ENCODE measurements at places on chromosomes 7 and 10. TPM values are rescaled to one million over a fixed set of nuclear protein-coding genes. Genes with fewer than 3 reads are reported as not detected.

GRCh38 chr10:1613511-1613910, 123.8 kb downstream of the ADARB2 start:
- no peak for ATAC-seq

The GPRIN2 gene
- total RNA-seq: not detected

The PRSS37 gene
- not detected for total RNA-seq

GRCh38 chr7:96710544-96710943, 898 bp upstream of the SEM1 start:
- ATAC-seq: no peak

DNA sequence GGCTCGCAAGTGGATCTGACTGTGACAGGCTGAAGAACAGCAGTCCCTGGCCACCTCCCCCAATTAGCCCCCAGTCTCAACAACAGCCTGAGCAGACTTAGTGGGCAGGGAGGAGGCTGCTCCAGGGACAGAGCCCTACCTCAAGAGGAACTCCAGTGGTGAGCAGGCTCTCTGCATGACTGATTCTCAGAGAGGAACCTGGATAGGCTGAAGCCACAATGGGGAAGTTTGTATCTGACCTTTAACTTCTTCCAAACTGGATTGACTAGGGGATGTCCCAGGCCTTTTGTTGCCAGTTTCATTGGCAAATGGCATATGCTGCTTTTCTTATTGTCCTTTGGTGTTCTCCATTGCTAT, 93.0 kb downstream of the ARHGAP22 start:
- ATAC-seq: no peak

- ATAC-seq: no peak
These were observed 756.6 kb upstream of the C7orf33 start for GRCh38 chr7:147833970-147834369.

DNA sequence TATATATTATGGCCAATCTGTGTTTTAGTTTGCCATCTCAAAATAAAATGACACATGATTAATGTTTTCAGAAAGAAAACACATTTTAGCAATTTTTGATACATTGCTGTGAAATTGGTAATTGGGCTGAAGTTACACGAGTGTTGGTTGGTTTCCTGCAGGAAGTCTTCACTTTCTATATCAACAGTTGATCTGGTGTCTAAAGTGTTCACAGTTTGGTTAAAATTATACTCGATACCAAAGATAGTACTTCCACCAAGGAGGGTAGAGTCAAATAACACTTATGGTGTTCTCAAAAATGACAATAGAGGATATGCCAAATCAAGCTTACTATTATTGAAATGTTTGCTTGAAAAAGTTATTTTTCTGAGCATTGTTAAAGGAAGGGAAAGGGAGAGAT, 120.3 kb upstream of the GLCCI1 start:
- no peak for ATAC-seq

DNA sequence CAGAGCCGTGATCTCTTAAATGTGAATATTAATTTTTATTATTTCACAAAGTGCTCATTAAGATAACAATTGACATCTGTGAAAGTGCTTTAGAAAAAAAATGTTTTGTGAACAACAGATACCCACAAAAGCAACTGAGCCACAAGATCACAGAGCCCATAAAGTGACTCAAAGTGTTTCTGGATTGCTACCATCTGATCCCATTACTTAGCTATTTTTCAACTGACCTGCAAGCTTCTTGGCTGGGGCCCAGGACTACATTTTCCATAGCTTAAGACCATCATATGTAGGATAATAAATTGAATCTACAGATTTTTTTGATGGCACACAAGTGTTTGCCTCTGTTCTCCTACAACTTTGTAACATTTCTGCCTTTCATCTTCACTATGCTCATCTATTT, 674.4 kb downstream of the PHTF2 start:
- no peak for ATAC-seq

The MRLN gene
- total RNA-seq: not detected

DNA sequence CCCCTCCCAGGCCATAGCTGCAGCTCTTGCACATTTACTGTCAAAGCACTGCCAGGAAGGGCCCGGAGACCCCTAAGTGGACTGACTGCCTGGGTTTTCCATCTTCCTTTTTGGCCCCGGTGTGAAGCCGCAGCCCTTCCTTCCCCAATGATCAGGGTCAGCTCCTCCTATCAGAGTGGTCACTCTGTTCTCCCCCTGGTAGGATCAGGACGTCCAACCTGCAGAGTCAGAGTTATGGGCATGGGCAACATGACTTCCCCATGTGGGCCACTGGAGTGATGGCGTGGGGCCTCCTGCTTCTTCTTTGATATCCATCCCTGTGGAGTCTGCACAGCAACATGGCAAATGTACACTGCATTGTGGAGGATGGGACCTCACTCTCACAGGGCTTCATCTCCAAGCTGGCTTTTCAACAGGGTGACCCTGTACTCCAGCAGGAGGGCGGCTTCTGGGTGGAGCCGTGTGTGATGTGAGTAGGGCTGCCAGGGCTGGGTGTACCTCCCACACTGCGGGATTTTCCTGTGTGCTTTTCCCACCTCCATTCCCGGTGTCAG, 6.4 kb upstream of the RAMP3 start:
- no peak for ATAC-seq

GRCh38 chr10:71040846-71041605, 152.7 kb upstream of the PCBD1 start:
- ATAC-seq: no peak

DNA sequence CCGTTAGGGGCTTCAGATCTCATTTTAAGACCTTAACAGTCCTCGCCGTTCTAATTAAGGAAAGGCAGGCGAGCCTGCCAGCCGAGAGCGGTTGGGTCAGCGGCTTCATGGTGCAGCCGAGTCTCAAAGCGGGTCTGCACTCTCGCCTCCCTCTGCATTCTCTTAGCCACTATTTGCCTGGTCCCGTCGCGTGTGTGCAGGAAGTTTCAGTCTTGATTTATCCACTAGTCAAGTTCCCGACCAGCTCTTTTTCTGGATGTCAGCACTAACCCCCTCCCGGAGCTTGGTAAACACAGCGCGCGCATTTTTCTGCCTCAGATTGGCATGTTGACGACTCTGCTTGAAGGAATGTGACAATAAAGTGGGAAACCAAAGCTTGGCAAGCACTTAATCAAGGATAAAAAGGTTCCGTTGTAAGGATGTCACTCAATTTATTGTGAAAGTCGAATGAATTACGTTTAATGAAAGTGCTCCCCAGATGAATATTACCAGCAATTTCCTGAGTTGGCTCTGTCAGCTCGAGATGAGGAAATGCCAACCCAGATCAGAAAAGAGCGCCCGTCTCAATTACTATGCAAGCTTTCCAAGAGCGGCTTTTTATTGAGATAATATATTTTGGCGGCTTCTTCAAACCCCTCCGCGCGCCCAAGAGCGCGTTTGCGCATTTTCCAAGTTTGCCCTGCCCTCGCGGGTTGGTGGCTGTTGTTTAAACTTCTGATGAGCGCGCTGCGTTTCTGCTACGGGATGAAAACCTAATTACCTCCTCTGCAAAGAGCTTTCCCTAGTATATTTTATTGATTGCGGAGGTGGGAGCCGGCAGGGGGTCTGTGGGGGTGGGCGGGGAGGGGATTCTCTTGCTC, 7.9 kb downstream of the NXPH1 start:
- no peak for ATAC-seq

GRCh38 chr7:90678986-90679385, 82.9 kb downstream of the CDK14 start:
- ATAC-seq: no peak

- no peak for ATAC-seq
These were observed 127.2 kb downstream of the DLG5 start for GRCh38 chr10:77799352-77799751.

GRCh38 chr10:16943295-16944285, 126.4 kb upstream of the RSU1 start:
- ATAC-seq: no peak

DNA sequence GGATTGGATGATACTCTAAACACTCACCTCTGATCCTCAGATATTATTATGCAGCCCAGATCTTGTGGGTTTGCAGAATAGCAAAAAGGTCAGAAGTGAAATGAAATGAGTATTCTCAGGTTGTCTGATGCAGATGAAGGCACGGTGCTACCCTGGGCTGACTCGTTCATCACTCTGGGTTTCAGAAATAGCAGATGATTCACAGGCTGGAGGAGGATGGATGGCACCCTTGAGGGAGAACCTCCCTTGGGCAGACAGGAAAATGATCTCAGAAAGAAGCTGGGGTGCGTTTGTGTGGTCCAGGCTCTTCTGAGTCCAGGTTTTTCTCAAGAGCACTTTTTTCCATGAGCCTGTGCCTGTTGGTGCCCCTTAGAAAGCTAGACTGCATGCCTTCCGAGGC, 515.8 kb upstream of the MKI67 start:
- ATAC-seq: no peak

The GPER1 gene
- 7.3 TPM for total RNA-seq

DNA sequence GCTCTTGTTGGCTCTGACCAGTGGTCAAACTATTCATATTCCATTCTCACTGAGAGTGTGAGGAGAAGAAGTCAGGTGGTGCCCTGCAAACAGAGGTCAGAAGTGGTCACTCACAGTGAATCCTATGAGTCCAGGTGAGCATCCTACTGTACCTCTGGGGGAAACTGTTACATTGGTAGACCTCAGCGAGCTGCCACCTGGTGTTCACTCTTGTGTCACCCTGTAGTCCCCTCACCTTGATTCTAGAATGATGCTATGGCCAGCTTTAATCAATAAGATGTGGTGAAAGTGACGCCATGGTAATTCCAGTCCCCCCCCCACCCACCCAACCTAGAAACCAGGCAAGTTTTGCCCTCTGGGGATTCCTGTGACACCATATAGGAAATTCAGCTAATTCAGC, 1.2 kb upstream of the AMPH start:
- no peak for ATAC-seq

GRCh38 chr7:78528964-78529363, 730.4 kb downstream of the PHTF2 start:
- ATAC-seq: no peak

The SNCG gene
- total RNA-seq: 43.4 TPM

DNA sequence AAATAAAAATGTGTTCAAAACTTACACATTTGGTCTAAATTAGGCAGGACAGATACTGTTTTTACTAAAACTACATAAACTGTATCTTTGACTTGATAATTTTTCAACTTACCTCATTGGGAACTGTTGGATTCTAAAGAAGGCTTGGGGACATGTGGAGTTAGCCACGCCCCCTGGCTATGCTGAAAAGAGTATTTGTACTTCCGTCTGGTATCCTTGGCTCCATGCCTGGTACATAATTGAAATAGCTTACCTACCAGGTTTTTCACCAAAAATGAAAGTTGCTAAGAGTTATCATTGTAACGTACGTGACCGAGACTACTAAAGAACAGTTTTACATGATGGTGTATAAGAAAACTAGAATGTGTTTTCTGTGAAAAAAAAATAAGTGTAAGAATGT, 604.8 kb upstream of the IGFBP3 start:
- no peak for ATAC-seq

DNA sequence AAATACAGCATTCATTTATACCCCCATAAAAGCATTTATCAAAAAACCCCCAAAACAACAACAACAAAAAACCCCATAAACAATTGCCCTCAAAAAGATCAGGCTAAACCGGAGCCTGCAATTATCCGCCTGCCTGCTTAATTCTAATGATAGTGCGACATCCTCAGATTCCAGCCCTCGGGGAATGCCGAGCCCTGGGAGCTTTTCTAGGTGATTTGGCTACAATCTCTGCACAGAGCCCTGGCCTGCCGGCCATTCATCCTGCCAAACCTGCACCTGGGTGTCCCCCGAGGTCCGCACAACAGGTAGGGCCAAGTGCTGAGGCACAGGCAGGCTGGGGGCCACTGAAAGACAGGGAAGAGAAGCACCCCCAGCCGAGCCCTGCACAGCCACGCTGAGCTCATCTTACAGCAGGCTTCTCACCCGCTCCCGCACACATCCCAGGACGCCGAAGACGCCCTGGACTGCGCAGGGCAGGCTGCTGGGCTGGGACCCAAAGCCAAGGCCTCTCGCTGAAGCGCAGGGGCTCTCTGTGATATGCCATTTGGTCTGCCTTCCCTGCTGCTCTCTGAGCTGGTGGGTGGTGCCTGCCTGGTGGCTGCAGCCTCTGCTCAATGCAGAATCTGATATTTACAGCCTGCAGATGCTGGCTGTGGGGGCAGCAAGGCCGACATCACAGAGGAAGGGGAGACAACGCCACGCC, 57.5 kb downstream of the CAMK2B start:
- ATAC-seq: no peak

DNA sequence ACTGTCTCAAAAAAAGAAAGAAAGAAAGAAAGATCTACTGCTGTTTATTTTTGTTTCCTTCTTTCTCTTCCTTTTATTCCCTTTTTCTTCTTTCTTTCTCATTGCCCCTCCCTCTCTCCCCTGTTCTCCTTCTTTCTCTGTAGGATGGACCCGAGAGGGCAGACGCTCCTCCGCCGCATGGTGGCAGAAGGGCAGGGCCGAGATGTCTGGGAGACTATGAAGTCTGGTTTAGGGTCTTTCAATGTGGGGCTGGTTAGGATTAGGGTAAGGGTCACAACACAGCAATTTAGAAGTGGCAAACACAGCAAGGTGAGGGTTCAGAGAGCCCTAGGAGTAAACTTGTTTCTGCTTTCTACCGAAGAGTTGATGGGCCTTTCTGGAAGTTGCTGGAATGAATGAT, 45.7 kb upstream of the RASGEF1A start:
- ATAC-seq: no peak

- ATAC-seq: no peak
These were observed 306.6 kb downstream of the WDR37 start for GRCh38 chr10:1362589-1363445.

DNA sequence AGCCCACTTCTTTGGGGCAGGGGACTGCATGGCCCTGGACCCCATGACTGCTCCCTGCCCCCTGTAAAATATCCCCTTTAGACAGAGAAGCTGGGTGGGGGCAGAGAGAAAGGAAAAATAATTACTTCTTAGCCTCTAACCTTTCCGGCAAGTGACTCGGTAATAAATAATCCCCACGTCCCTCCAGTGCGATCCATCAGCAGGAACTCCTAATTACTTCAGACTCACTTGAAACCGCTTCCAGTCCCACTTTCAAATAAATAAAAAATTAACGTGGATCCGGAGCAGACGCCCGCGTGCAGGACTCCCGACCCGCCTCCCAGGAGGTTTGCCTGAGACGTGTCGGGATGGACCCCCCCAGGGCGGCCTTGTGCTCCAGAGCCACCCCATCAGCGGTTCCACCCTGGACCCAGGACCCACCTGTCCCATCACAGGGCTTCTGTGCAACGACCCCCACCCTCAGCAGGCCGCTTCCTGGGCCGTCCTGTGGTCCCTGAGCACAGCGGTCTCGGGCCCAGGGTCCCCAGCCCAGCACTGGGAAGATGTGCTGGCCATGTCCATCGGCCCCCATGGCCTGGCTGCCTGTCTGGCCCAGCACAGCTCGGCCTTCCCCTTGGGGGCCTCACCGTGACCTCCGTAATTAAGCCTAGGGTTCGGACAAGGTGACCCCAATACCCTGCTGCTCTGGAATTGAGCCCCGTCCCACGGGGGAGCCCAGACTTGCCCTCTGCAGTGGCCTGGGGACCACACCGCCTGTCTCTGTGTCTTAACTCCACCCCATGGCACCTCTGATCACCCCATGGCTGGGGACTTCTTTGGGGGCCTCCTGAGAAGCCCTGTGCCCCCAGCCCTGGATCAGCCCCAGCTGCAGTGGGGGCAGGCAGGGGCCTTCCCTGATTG, 108.0 kb downstream of the UNCX start:
- ATAC-seq: no peak

- no peak for ATAC-seq
These were observed 88.5 kb downstream of the ZNF33B start for GRCh38 chr10:42549851-42550250.

- ATAC-seq: peak; percentile 52
These were observed 28.2 kb downstream of the PHYH start for GRCh38 chr10:13271552-13272163.
